ENCODE measurements at places on chromosomes 3 and 15.

GRCh38 chr3:72232331-72232730 lies 447.4 kb upstream of the PROK2 start:
- no peak for DNase-seq

DNA sequence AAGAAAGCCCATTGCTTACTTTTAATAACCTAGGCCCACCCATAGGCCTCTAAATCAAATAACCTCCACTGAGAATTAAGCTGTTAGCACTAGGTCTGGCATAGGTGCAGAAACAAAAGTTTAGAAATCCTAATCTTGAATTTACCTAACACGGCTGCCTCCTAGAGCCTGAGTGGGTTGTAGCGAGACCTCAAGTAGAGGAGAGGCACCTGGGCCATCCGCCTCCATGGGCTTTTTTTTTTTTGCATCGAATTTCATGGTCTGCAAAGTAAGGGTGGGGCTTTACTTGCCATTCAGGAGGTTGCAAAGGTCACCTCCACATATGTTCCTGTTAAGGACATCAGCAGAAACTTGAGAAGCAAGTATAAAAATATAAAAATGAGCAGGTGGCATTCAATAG lies 6.6 kb upstream of the TPM1 start:
- DNase-seq: no peak

- no peak for DNase-seq
Measured at GRCh38 chr15:72193836-72194396, 3.7 kb downstream of the GRAMD2A start.

DNA sequence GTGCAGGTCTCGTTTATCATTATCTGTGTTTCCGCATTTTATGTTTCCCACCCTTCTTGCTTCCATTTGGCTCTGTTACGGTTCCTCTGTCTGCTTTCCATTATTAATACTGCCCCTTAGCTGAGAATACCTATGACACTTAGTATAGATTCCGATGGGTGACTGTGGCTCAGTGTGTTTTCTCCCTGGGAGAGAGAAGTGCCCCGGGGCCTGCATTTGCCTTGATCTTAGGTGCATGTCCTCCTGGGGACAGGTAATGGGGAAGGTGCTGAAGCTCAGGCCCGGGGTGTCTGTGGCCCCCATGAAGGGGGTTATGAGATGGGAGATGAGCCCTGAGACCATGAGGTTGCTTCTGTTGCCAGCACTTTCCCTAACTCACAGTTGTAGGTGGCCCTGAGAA lies 43.4 kb upstream of the PCSK6 start:
- no peak for DNase-seq

- no peak for DNase-seq
Measured at GRCh38 chr3:141677701-141678100, 60.4 kb upstream of the RNF7 start.

- no peak for DNase-seq
Measured at GRCh38 chr3:127035677-127036076, 52.8 kb downstream of the PLXNA1 start.

- no peak for DNase-seq
Measured at GRCh38 chr3:187040516-187041361, 98.6 kb downstream of the RPL39L start.

DNA sequence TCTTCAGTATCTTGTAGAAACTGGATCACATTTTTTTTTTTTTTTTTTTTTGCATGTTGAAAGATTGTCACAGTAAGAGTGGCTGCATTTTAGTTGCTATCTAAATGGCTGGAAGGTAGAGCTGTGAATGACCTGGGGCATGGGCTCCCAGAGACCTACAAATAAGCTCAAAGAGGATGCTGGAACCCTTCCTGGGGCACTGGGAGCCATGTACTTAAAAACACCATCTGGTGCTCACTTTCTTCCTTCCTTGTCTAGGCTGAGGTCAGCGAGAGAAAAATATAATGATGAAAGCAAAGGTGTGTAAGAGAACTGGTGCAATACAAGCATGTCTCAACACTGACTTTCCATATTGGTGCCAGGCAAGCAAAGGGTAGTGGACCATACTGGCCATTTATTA lies 323.9 kb downstream of the SV2B start:
- no peak for DNase-seq

- no peak for DNase-seq
Measured at GRCh38 chr15:82081914-82082762, 36.3 kb upstream of the MEX3B start.

- DNase-seq: no peak
Measured at GRCh38 chr3:188506446-188506845, 352.5 kb downstream of the LPP start.

GRCh38 chr3:166809520-166809919 lies 570.6 kb downstream of the ZBBX start:
- DNase-seq: no peak

DNA sequence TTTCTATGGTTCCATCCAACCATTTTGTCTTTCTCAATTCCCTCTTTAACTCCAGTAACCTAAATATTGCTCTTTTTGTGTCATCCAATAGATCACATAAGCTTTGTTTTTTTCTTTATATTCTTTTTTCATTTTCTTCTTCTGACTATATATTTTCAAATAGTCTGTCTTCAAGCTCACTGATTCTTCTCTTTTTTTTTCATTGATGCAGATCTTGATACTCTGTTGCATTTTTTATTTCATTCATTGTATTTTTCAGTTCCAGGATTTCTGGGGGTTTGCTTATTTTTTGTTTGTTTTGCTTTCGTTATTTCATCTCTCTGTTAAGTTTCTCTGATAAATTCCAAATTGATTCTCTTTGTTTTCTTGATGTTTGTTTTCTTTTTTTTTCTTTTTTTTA lies 36.2 kb downstream of the CLDN1 start:
- DNase-seq: no peak

- peak; percentile 39 for DNase-seq
Measured at GRCh38 chr3:160754371-160754854, 1.6 kb upstream of the PPM1L start.

GRCh38 chr15:48265135-48265534 lies 59.0 kb downstream of the SLC12A1 start:
- no peak for DNase-seq

- peak; percentile 56 for DNase-seq
Measured at GRCh38 chr3:58737644-58738043, 71.1 kb upstream of the FAM3D start.

Measured in cerebellum (tissue), 4 donors.